ENCODE measurements at places on chromosomes 1 and 21. TPM values are rescaled to one million over a fixed set of nuclear protein-coding genes. Genes with fewer than 3 reads are reported as not detected.

Gene BCAN
- total RNA-seq = not detected

Gene OR10J4
- total RNA-seq = not detected

Gene NBPF6
- total RNA-seq = not detected

Gene S100A1
- total RNA-seq = not detected

Gene DNAJC6
- not detected for total RNA-seq
